ENCODE measurements at places on chromosomes 2 and 18. TPM values are rescaled to one million over a fixed set of nuclear protein-coding genes. Genes with fewer than 3 reads are reported as not detected.

PIEZO2 gene
- total RNA-seq, result 4.6 TPM

- DNase-seq, result no peak
Observed at GRCh38 chr2:27754138-27754588, 17.4 kb upstream of the MRPL33 start.

DNA sequence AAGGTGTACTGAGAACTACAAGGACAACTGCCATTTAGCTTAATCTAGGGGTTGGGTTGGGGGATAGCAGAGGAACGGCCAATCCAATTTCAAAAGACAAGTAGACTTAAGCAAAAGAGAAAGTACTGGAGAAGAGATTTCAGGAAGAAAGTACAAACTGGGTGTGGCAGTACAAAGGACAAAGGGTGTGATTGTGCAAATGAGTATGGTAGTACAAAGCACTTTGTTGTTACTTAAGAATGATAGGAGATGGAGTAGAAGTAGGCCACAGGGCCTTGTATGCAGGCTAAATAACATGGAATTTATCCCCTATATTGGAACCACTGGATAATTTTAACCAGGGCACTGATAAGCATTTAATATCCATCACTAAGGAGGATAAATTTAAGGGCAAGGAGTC is 4.7 kb upstream of the ORC2 start:
- DNase-seq, result no peak

APOB gene
- 6.6 TPM for total RNA-seq

Data from omental fat pad (tissue), 4 donors.